ENCODE measurements at places on chromosomes 6 and 20.

- no peak for DNase-seq
Measured at GRCh38 chr20:48754292-48754691, 73.5 kb downstream of the PREX1 start.

- DNase-seq = no peak
Measured at GRCh38 chr6:137093183-137094069, 48.7 kb upstream of the IL20RA start.

GRCh38 chr20:63183422-63184146 lies 32.3 kb downstream of the YTHDF1 start:
- DNase-seq = peak; percentile 54

DNA sequence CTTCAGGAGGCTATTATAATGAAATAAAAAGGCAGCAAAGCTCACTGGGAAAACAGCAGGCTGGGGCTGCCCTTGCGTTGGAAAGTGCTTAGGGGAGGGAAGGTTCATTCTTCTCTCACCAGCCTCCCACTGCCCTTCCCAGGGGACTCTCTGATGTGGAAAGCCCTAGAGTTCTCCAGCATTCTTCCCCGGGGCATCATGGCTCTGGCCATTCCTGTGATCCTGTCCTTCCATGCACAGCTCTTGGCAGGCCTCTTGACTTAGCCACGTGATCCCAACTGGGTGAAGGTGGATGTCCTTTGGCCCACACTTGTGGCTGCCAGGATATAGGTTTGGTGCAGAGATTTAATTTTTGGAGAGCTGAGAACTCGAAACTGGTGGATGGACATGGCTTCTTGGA lies 58.0 kb upstream of the ZNF831 start:
- no peak for DNase-seq

DNA sequence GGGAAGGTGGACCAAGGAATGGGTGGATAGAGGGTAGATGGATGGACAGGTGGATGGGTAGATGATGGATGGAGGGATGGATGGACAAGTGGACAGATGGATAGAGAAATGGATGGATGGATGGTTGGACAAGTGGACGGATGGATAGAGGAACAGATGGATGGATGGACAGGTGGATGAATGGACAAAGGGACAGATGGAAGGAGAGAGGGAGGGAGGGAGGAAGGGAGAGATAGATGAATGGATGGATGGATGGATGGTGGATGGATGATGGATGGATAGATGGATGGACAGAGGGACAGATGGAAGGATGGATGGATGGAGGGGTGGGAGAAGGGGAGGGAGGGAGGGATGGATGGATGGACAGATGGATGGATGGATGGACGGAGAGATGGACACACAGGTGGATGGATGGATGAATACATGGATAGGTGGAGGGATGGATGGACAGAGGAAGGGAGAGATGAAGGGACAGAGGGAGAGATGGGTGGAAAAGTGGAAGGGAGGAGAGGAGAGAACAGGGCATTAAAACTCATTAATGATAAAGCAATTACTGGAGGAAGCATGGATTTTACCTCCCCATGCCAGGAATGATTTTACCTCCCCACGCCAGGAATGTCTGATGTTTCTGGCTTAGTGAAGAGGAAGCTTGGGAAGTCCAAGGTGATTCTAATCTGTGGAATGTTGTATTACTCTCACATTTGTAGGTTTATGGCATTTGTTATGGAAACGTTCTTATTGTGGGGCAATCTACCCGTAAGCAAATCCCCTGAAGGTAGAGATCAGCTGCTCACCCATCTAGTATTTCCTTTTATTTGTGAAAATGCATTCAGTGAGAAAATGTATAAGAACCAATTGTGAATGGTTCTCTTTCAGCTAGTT lies 383.3 kb downstream of the TAF4 start:
- no peak for DNase-seq

DNA sequence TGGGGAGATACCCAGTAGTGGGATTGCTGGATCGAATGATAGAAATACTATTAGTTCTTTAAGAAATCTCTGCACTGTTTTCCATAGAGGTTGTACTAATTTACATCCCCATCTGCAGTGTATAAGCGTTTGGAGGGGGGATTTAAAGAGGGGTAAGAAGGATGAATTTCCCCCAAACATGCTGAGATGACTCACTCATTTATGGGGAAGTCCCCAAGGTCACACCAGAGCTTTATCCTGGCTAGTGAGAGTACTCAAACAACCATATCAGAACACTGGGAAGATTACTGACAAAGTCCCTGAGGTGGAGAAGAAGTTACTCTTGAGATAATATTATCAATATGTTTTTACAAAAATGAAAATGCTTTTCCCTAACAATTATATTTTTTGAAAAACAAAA lies 44.0 kb downstream of the ROS1 start:
- DNase-seq = no peak

DNA sequence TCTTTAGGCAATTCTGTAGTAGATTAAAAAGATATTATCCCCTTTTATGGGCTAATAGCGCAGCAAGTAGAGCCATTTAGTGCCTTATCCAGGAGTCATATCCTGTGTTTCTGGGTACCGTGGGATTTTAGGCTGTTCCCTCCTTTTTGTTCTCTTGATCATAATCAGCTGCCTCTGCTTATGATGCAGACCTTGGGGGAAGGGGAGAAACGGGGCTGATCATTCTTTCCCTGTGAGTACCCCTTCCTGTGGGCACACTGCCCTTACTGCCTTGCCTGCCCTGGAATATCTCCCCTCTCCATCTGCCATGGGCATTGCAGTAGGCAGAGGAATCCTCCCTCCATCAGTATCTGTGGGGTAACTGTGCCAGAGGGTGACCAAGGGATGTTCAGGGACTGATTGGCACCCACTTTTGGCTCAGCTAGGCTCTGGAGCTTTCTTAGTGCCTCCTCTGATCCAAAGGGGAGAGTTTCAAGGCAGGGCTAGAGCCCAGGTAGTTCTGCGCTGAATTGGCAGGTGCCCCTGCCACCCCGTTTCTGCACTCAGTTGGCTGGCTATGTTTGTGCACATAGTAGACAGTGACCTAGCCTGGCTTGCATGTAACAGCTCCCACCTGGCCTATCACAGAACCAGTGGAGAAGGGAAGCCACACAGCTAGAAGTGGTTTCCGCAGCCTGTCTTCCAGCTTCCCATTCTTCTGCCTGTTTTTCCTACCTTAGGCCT lies 103.3 kb downstream of the FIG4 start:
- no peak for DNase-seq

GRCh38 chr6:24439858-24440539 lies 37.3 kb downstream of the MRS2 start:
- no peak for DNase-seq

DNA sequence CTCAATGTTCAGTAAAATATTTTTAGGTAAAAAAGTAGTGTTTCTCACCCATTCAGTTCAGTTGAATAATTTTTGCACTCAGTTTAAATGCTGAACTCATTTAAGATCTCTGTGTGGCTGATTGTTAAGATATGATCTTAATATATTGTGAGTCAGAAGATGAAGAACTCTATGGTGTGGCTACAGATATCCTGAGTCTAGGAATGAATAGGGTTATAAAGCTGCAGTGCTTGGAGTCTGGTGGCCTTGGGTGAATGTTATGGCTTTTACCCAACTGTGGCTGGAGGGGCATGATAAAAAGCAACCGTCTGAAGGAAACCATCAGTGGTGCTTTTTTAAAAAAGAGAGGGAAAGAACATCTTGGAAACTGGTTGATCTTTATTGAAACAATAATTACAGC lies 65.9 kb downstream of the CCN2 start:
- DNase-seq = no peak

DNA sequence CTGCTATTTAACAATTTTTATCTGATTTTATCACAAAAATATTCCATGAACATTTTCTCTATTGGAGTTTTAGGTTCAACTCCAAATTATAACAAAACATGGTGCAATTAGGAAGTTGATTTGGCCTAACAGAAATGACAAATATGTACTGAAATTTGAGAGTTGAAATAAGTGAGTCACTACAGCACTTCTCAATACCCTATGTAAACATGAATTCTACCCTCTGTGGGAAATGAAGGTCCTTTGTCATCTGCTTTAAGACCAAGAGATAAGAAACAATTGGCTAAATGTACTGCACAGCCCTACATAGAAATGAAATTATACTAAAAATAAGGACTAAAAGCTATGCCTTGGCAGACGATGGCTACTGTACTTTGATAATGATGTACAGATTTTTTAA lies 86.2 kb upstream of the BEND6 start:
- DNase-seq = no peak

- DNase-seq = peak; percentile 99
Measured at GRCh38 chr20:51800060-51800871, 2.1 kb downstream of the SALL4 start.
